ENCODE measurements at places on chromosomes 5 and 9.

DNA sequence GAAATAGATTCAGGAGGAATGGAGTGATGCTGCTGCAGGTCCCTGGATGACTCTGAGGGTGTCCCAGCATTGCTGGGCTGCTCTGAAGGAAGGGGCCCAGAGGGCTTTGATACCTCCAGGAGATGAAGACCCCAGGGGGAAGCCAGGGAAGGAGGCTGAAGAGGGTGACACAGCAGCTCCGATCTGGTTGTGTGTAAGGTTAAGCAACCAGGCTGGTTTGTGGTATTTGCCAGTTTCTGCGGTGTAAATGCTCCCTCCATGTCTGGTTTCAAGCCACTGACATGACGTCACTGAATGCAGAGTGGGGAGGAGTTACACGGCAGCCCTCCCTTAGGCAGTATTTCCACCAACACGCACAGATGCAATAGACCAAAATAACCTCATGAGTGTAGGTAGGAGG, 40.0 kb upstream of the ORM1 start:
- no peak for DNase-seq

DNA sequence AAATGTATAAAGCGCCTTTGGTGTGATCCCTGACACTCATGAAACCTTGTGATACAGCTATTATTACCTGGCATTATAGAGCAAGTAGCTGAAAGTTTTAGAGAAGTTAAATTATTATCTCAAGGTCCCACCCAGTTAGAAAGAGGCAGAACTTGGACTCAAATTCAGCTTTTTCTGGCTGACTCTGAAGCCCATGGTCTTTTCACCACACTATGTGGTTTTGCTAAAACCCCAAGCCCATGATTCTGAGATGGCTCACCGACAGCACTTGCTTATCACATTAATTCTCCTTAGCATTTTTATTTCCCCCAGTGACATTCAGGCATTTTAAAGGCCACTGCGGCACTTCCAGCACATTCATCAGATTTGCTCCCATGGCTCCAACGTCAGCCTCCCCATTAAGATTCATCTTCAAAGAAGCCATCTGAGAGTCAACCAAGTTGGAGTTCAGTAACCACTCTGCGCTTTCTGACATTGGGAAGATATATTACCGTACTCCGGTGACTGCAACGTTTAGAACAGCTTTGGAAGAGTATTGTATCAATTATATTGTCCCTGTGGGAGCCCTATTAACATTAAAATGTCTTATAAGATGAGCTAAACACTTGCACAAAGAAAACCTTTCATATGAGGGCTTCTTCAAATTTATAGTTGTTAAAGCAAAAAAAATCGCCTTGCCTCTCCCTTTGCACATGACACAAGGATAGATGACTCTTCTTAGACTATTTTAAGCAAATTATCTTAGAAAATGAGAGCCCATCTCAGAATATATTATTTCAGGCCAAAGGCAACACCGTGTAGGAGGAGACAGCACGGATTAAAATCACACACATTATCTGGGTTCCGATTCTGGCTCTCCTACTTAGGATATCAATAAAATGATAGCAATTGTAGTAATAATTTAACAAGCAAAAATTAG, 638.1 kb downstream of the ACTL7B start:
- DNase-seq, result no peak

DNA sequence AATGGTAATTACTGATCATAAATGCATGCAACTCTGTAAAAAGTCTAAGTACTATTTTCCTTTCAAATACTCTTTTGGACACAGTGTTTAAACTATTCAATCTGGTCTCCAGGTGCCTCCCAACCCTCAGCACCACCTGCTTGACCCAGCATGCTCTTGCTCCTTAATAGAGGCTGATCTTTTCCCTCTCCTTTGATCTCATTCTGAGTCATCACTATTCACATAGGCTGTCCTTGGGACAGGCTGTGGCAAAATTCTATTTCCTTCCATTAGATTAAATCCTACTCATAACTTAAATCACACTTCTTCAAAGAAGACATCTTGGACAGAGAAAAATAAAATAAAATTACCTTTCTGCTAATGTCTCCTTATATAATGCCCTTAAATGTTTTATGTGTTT, 199.4 kb upstream of the ST8SIA4 start:
- DNase-seq, result no peak

DNA sequence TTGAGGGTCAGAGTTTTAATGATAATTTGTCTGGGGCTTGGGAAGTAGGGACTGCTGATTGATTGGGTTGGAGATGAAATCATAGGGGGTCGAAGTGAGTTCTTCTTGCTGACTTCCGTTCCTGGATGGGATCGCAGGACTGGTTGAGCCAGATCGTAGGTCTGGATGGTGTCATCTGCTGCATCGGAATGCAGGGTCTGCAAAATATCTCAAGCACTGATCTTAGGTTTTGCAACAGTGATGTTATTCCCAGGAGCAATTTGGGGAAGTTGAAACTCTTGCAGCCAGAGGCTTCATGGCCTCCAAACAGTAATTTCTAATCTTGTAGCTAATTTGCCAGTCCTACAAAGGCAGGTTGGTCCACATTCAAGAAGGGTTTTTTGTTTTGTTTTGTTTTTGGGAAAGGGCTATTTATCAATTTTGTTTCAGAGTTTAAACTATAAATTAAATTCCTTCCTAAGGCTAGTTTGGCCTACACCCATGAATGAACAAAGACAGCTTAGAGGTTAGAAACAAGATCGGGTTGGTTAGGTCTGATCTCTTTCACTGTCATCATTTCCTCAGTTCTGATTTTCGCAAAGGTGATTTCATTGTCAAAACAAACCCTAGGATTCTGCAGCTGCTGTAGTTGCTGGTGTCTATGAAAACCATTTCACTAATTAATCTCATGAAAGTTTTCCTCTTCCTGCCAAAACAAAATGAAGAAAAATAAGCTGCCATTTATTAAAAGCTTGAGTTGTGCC, 388.0 kb downstream of the TMEM232 start:
- no peak for DNase-seq

- DNase-seq, result no peak
Observed at GRCh38 chr9:13942695-13943094, 371.2 kb downstream of the NFIB start.

- no peak for DNase-seq
Observed at GRCh38 chr5:111070272-111071134, 1.0 kb upstream of the TSLP start.

GRCh38 chr9:95610006-95610785, 93.4 kb upstream of the PTCH1 start:
- DNase-seq, result no peak

- no peak for DNase-seq
Observed at GRCh38 chr5:72611118-72611730, 104.0 kb upstream of the ZNF366 start.

DNA sequence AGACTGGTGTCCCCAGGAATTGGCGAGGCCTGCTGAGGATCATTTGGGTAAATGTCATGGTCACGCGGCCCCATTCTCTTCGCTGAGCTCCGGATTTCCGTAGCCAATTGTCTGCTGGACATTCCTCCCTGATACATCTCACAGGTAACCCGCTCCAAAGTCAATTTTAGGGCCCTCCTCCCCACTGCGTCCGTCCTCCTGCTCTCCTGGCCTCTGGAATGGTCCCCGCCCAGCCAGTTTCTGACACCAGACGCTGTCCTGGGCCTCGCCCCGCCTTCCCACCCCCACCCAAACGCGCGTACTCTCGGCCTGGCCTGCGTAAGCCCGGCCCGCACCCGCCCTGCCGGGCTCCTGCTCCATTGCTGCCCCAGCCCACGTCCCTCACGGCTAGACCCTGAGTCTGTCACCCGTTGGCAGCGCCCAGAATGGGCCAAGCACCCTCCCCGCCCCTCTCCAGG, 202.0 kb downstream of the AUH start:
- no peak for DNase-seq

DNA sequence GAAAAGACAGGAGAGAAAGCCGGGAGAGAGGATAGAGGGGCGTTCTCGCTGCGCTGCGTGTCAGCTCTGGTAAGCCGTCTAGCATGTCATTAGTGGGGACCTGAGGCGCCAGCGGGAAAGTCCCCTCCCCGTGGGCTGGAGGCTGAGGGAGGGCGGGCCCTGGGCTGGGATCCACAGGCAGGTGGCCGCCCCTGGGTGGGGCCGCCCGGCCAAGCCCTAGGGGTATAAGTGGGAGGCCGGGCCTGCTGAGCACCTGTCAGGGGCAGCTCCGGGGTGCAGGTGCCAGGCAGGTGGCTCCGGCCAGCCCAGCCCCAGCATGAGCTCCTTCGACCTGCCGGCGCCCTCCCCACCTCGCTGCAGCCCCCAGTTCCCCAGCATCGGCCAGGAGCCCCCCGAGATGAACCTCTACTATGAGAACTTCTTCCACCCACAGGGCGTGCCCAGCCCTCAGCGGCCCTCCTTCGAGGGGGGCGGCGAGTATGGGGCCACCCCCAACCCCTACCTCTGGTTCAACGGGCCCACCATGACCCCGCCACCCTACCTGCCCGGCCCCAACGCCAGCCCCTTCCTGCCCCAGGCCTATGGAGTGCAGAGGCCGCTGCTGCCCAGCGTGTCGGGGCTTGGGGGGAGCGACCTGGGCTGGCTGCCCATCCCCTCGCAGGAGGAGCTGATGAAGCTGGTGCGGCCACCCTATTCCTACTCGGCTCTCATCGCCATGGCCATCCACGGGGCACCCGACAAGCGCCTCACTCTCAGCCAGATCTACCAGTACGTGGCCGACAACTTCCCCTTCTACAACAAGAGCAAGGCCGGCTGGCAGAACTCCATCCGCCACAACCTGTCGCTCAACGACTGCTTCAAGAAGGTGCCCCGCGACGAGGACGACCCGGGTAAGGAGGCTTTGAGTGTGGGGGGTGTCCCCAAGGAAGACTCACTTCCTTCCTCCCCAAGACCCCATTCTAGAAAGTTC, at the start of gene FOXI1:
FOXI1 (plus strand) TSS at position 256 of the 970 bp plus-strand sequence; CDS start at position 317, 61 bp downstream.
- DNase-seq, result peak; percentile 19

GRCh38 chr9:108474356-108474755, 381.4 kb downstream of the ACTL7B start:
- no peak for DNase-seq

DNA sequence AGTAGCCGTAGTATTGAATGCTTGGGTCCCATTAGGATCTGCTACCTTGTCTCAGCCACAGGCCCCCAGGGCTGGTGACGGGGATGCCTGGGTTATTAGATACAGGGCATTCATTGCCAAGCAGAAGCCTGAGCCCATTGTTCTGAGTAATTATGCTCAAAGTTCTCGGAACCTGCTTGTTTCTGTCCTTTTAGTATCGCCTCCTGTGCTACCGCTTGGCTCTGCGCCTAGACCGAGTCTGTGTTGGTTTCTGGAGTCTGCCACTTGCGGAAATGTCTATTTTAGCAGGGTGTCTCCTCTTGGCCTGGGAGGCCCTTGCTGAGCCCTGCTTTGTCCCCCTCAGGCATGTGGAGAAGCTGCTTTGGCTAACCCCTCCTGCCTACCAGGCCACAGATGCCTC, 506.1 kb downstream of the BNC2 start:
- no peak for DNase-seq

DNA sequence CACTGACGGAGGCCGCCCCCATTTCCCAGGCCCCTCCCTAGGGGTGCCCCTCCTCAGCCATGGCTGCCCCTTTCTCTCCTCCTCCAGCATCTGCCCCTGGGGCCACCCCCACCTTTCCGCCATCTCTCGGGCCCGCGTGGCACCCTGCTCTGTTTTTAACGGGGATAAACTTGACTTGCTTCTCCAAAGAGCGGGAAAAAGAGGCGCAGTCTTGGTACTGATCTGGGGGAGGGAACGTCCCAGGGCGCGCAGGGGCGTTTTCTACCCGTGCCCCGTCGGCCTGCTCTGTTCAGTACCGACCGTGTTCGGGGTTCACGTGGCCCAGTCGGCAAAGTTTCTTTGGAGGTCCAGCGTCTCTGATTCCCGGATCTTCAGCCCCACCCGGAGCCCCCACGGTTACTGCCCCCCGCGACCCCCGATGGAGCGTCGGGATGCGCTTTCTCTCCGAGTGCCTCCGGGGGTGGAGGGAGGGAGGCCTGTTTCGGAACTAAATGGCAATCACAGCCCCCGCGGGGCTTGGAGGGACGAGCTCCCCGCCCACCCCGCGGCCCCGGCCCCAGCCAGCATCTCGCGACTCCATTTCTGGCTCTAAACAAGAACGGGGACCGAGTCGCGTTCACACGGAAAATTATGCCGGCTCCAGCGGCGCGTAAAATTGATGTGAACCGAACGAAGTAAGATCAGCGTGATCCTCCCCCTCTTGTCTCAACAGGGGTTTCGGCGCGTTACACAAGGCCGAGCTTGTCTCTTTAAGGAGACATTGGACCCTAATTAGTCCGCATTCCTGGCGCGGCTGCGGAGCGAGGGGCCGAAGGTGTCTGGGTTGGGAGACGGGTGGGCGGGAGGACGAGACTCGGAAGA, 1.1 kb upstream of the TLE4 start:
- DNase-seq, result no peak

- DNase-seq, result no peak
Observed at GRCh38 chr5:66881480-66882161, 285.4 kb downstream of the MAST4 start.

GRCh38 chr9:88952086-88952615, 39.1 kb upstream of the S1PR3 start:
- DNase-seq, result no peak

DNA sequence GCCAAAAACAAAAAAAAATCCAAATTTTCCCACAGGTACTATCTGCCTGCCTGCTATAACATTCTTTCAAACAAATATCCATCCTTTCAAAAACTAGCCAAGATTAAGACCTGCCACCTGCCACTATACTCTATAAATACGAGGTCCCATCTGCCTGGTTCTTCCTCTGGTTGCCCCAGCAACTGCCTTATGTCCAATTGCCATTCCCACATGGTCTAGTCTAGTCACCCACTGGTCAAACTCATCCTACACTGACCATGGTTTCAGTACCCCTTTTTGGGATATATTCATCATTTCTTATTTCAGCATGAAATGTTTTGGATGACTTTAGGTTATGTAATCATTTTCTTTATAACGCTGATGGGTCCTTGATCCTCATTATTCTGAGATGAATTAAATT, 95.1 kb upstream of the CCNG1 start:
- no peak for DNase-seq

GRCh38 chr9:89795538-89796195, 190.9 kb downstream of the GADD45G start:
- DNase-seq, result no peak

GRCh38 chr9:71863631-71864030, 47.4 kb downstream of the ABHD17B start:
- DNase-seq, result no peak

GRCh38 chr9:133119103-133119845, 1.8 kb downstream of the RALGDS start:
- DNase-seq, result no peak

- no peak for DNase-seq
Observed at GRCh38 chr9:75664597-75664996, 225.9 kb upstream of the PCSK5 start.

- DNase-seq, result no peak
Observed at GRCh38 chr9:89706086-89706485, 101.3 kb downstream of the GADD45G start.

- no peak for DNase-seq
Observed at GRCh38 chr9:120980951-120981350, 54.4 kb upstream of the TRAF1 start.

- no peak for DNase-seq
Observed at GRCh38 chr5:124747791-124748686, 1.6 kb upstream of the ZNF608 start.

Measured in NCI-H1048 (cell line).